ENCODE measurements at places on chromosomes 6 and 20.

DNA sequence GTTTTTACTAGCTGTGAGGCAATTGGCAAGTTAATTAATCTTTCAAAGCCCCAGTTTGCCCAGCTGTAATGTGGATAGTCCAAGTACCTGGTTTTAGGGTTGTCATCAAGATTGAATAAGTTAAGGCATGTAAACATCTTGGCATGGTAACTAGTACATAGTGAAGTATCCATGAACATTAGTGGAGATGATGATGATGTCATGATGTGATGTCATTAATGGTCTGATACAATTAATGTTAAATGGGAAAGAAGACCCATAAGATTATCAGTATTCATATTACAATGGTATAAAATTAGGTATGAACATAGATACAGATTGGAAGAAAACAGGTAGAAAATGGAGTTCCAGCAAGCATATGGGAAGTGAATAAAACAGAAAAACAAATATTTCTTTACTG is 5.3 kb downstream of the EPB41L1 start:
- DNase-seq = no peak

DNA sequence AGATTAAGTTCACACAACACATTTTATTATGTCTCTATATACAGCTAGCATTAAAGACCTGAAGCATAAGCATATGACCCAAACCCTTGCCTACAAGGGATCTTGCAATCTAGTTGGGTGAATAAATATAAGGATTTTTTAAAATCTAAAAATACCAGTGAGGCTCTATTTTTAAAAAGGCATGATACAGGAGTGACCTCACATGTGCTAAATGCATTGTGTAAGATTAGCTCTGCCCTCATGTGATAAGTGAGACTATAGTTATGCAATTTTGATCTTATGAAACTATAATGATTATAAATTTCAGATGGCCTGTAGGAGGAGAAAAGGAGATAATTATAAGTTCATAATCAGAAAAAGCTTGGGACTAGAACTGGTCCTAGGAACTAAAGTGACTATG is 451.0 kb upstream of the MAN1A1 start:
- DNase-seq = no peak

DNA sequence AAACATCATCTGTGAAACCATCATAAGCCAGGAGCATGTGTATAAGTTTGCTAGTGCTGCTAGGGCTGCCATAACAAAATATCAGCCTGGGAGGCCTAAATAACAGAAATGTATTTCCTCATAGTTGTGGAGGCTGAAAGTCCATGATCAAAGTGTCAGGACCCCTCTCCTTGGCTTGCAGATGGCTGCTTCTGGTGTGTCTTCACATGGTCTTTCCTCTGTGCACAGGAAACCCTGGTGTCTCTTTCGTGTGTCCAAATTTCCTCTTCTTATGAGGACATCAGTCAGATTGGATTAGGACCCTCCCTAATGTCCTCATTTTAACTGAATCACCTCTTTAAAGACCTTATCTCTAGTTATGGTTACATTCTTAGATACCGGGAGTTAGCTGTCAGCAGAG is 6.2 kb upstream of the CITED2 start:
- no peak for DNase-seq

GRCh38 chr6:34414999-34415858 is 10.6 kb downstream of the RPS10 start:
- DNase-seq = peak; percentile 63

GRCh38 chr6:128508588-128509296 is 11.7 kb downstream of the PTPRK start:
- DNase-seq = no peak

- DNase-seq = peak; percentile 65
These were observed at the start of gene ME1 for GRCh38 chr6:83430611-83431544. Gene ME1, minus strand, starts transcription at chr6:83431051. Its CDS starts 97 bp downstream, at chr6:83430954.
